WTC11 (cell line): ENCODE measurements at places on chromosomes 1 and 21.
A peak's percentile ranks its signal among the peaks of the same experiment; 100 is the strongest.

- DNase-seq = no peak
Observed at GRCh38 chr1:62090016-62090415, 104.6 kb upstream of the L1TD1 start.

- DNase-seq = no peak
Observed at GRCh38 chr1:39178541-39179431, 25.7 kb upstream of the MACF1 start.

GRCh38 chr1:17045634-17046333, 8.0 kb downstream of the SDHB start:
- no peak for DNase-seq

- no peak for DNase-seq
Observed at GRCh38 chr1:154342132-154342531, 16.8 kb downstream of the ATP8B2 start.

DNA sequence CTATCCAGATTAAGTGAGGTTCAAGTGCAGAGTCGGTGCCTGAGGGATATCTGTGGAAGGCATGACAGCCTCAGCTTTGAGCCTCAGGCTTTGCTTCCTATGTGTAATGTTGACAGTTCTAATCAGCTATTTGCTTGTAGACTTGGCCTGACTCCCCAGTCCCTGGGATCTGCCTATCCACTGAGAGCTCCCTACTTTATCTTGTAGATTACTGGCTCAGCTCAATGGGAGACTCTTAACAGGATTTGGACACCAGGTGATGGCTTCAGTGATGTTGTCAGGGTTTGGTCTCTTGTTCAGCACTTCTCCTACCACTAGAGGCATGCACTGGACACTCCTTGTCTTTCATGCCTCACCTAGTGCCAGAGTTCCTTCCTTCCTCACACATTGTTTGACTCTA, 126.6 kb upstream of the BEND5 start:
- DNase-seq = no peak

- no peak for DNase-seq
Observed at GRCh38 chr1:114428083-114428754, 82.8 kb downstream of the TRIM33 start.

DNA sequence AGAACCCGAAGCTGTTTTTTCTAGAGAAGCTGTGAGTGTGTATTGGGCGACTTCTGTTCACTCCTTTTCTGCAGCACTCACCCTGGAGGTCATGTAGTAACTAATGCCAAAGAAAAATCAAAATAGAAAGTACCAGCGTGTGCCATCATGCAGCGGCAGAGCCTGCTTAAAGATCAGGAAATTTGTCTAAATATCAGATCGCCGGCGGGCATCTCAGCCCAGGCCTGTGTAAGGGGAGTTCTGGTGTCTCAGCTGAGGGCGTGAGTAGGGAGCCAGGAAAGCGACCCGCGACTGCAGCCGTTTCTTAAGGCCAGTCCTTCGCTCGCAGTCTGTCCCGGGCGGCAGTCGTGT, 768 bp downstream of the EDARADD start:
- no peak for DNase-seq

DNA sequence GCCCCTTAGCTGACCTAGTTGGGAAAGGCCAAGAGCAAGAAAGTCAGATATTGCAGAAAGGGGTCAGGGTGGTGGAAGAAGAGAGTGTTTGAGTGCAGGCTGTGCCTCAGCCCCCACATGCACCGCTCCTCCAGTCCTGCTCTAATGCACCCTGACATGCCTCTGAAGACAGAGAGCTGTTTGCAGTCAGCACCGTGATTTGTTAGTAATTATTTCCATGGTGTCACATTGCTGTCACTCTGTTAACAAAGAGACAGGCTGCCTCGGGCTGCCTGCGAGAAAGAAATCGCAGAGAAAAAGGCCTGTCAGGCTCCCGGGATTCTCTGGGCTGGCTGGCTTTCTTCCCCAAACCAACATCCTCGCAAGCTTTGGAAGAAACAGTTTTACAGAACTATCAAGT, 58.3 kb downstream of the ERI3 start:
- no peak for DNase-seq

DNA sequence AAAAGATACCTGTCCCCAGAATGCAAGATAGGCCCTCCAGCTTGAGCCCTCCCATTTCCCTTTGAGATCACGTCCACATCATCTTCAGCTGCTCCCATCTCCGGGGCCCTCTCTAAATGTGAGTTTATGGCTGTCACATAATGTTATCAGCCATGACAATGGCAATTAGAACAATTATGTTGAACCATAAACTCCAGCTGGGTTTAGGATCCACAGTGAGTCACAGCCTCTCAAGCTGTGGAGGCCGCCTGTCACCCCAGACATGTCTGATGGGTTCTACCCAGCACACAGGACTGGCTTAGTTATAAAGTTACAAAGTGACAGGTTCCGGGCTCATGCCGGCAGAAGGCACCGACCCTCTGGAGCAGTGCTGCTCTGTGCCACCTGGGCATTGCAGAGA, 597.3 kb downstream of the PTPRU start:
- DNase-seq = no peak

GRCh38 chr1:96329121-96329520, 392.5 kb upstream of the PTBP2 start:
- no peak for DNase-seq

GRCh38 chr1:186790101-186790500, 38.6 kb upstream of the PLA2G4A start:
- DNase-seq = no peak

GRCh38 chr1:98323388-98323787, 338.1 kb upstream of the SNX7 start:
- DNase-seq = no peak

DNA sequence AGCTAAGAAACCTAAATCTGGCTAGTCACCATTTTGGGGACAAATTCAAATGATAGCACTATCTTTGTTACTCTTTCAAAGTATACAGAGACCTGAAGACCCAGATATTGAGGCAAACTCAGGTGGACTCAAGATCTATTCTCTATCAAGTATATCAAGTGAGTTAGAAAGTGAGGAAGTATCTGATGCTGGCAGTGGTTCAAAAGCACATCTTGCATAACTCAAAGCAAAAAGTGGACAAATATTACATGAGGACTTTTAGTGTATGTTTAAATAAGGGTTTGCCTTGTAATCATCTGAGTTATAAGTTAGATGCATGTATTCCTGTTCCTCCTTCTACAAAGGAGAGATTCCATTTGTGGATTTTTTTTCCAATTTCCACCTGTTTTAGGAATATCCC, 338.4 kb downstream of the DISC1 start:
- no peak for DNase-seq

GRCh38 chr1:20829531-20829930, 42.4 kb upstream of the HP1BP3 start:
- DNase-seq = no peak

- no peak for DNase-seq
Observed at GRCh38 chr1:232192781-232193450, 437.0 kb downstream of the SIPA1L2 start.

DNA sequence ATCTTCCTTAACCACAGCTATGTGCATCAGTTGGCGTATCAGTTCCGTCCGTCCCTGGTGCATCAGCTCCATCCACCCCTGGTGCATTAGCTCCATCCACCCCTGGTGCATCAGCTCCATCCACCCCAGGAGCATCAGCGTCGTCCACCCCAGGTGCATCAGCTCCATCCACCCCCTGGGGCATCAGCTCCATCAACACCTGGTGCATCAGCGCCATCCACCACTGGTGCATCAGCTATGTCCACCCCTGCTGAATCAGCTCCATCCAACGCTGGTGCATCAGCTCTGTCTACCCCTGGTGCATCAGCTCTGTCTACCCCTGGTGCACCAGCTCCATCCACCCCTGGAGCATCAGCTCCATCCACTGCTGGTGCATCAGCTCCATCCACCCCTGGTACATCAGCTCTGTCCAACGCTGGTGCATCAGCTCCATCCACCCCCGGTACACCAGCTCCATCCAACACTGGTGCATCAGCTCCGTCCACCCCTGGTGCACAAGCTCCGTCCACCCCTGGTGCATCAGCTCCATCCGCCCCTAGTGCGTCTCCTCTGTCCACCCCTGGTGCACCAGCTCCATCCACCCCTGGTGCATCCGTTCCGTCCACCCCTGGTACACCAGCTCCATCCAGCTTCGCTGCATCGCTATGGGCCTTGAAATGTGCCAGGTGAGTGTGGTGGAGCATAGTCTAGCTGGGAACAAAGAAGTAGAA, 106.6 kb upstream of the ZBTB40 start:
- DNase-seq = no peak

DNA sequence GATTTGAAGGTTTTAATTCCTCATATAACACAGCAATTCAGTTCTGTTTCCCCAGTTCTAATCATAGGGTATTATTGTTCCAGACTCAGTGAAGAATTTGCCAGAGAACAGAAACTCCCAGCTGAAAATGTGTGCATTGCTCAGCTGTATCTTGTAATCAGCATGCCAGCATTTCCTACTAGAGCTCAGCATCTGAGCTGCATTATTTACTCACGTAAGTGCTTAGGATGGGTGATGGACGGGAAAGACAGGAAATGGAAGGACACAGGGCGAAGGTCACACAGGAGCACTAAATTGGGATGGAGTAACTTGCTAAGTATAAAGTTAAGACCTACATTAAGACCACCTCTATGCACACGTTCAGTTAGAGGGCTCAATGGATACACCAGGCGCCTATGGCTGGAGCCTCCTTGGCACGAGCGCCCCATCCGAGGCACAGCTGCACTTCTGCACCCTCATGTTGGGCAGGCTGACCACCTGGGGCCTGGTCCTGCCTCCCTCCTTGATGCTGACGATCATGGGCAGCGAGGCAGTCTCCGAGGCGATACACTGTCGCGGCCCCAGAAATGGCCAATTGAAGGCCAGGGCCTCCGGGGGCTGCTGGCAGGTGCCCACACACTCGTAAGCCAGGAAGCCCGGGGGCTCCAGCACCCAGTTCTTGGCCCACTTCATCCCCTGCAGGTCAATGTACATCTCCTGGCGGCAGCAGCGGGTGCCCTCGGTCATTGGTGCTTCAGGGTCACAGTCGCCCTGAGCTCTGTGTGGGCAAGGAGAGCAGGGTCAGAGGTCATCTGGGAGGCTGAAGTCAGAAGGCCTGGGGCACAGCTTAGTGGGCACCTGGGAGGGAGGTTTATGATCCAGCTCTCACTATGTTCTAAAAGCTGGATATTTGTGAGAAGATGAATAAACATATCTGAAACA, 3.7 kb downstream of the LEFTY2 start:
- DNase-seq = no peak

GRCh38 chr1:212656730-212657129, 42.9 kb downstream of the BATF3 start:
- no peak for DNase-seq

GRCh38 chr1:180166436-180166800, 11.7 kb downstream of the QSOX1 start:
- DNase-seq = no peak

DNA sequence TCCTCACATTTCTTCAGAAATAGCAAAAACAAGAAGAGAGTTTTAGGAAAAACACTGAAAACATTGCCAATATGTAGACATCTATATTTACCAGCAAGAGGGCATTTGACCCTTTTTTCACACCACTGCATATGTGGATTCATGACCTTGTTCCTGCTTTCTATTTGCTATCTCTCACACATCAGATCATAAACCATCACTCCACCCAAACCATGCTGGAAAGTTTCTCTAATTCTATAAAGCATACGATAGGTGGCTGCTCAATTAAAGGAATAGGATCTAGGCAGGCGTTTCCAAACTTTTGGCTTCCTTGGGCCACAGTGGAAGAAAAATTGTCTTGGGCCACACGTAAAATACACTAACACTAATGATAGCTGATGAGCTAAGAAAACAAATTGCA, 35.6 kb upstream of the SAMD13 start:
- no peak for DNase-seq

- no peak for DNase-seq
Observed at GRCh38 chr1:53892911-53893310, 1.1 kb upstream of the DIO1 start.

DNA sequence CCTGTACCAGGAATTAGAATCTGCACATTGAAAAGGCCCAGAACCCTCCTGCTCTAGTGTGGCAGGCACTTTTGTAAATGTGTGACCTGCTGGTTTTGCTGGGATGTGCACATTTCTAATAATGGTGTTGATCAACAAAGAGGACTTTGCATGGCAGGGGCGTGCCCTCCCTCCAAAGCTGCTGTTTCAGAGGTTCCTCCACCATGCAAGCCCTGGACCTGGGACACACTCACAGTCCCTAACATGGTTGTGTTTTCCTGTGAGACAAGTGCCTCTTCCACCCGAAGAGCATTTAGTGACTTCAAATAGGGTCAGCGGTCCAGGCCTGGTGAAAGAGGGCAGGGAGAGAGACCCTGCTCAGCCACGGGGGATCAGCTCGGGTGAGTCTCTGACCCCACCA, 28.1 kb downstream of the TENT5C start:
- DNase-seq = no peak

DNA sequence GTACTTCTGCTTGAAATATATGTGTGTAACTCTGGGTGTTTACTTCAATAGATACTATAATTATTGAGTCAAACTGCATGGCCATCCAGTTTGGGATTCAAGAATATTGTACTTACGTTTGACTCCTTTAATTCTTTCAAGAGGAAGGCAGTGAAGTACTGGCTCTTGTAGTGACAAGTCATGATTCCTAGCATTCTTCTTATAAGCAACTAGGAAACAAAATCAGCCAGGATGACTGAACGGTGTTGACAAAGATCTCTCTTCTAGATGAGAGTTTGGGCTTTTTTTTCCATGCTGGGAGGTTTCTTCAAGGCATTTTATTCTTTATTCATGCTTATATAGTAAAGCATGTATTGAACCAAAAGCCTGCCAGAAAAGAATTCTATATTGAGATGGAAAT, 58.3 kb downstream of the CLEC20A start:
- DNase-seq = no peak

DNA sequence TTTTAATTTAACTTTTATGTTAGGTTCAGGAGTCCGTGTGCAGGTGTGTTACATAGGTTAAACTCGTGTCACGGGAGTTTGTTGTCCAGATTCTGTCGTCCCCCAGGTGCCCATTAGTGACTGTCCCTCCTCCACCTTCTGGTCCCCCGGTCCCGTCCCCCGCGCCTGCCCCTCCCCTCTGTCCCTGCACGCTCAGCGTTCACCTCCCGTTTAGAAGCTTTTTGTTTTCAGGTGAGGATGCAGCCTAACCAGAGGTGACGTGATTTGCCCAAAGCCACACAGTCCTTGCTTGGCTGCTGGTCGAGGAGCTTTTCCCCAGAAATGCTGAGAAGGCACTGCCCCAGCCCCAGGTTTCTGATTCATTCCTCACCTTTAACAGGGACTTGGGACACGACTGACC, 844 bp downstream of the C1orf146 start:
- no peak for DNase-seq

- no peak for DNase-seq
Observed at GRCh38 chr1:193192586-193192985, 6.2 kb upstream of the B3GALT2 start.

DNA sequence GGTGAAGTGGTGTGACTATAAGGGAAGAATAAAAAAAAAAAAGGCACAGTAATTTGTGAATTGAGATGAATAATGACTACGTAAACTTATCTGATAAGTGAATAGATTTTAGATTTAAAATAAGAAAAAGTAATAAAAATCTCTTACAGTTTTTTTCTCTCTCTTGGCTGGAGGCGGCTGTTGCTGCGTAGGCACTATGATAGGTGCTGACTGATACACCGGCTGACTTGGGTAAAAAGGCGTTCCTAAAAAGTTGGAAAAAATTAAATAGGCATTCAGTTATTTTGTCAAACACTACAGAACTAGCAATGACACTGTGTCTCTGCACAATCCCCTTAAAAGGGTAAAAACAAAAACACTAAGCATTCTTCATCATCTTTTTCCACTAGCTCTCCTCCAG, 185.7 kb upstream of the HP1BP3 start:
- no peak for DNase-seq

- DNase-seq = peak; percentile 5
Observed at GRCh38 chr1:31787261-31787660, 23.1 kb upstream of the ADGRB2 start.

- DNase-seq = no peak
Observed at GRCh38 chr1:65670518-65670917, 122.2 kb upstream of the PDE4B start.
